ENCODE measurements at places on chromosomes 1 and 21.

DNA sequence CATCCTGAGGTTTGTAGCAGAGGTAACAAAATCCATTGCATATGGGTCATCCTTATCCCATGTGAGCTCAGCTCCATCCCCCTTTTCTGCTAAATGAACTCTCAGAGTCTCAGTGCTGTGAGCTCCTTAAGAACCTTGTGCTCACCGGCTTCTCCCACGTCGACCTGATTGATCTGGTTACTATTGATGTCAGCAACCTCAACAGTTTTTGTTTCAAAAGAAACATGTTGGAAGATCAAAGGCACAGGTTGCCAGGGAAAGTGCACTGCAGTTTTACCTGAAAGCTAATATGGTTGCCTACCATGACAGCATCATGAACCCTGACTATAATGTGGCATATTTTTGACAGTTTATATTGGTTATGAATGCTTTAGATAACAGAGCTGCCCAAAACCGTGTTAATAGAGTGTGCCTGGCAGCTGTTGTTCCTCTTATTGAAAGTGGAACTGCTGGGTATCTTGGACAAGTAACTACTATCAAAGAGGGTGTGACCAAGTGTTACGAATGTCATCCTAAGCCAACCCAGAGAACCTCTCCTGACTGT lies 131.4 kb downstream of the HS2ST1 start:
- no peak for DNase-seq

GRCh38 chr1:27634985-27635367 lies at the start of gene FGR:
TSS of gene FGR (minus strand) at chr1:27635185. CDS start at chr1:27623916, 11,269 bp downstream.
- DNase-seq, result peak; percentile 94

DNA sequence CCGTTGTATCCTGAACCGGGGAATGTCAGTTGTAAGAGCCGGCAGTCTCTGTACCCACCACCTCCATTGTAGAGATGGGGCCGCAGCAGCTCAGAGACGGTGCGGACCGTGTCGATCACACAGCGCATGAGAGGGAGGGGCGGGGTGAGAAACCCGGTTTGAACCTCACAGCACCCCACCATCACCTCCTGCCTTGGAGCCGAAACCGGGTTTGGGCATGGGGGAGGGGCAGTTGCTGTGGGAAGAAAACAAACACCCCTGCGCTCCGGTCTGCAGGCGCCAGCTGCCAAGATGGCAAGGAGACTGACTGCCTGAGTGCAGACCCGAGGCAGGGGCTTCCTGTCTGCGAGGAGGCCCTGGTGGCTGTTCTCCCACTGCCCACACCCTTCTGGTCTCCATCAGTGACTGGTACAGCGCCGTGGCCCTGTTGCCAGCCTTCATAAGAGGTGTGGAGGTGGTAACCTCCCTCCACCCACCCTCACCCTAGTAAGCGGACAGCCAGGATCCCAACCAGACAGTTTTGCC lies 69.2 kb upstream of the SSBP3 start:
- peak; percentile 80 for DNase-seq

DNA sequence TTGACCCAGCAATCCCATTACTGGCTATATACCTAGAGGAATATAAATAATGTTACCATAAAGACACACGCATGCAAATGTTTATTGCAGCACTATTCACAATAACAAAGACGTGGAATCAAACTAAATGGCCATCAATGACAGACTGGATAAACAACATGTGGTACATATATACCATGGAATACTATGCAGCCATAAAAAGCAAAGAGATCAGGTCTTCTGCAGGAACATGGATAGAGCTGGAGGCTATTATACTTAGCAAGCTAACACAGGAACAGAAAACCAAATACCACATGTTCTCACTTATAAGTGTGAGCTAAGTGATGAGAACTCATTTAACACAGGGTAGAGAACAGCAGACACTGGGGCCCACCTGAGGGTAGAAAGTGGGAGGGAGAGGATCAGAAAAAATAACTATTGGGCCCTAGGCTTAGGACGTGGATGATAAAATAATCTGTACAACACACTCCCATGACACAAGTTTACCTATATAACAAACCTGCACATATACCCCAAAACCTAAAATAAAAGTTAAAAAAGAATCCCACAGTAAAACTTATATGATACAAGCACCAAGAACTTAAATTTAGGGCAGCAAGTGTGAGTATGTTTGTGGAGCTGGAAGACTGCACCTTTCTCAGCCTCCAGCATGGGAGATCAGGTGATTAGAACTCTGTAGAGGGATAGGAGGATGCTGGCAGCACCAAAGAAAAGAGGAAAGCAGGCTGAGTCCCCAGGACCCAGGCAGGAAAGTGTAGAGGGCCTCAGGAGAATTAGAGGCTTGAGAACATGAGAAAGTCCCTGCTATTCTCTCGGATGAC lies 320.8 kb upstream of the USP24 start:
- DNase-seq, result no peak

DNA sequence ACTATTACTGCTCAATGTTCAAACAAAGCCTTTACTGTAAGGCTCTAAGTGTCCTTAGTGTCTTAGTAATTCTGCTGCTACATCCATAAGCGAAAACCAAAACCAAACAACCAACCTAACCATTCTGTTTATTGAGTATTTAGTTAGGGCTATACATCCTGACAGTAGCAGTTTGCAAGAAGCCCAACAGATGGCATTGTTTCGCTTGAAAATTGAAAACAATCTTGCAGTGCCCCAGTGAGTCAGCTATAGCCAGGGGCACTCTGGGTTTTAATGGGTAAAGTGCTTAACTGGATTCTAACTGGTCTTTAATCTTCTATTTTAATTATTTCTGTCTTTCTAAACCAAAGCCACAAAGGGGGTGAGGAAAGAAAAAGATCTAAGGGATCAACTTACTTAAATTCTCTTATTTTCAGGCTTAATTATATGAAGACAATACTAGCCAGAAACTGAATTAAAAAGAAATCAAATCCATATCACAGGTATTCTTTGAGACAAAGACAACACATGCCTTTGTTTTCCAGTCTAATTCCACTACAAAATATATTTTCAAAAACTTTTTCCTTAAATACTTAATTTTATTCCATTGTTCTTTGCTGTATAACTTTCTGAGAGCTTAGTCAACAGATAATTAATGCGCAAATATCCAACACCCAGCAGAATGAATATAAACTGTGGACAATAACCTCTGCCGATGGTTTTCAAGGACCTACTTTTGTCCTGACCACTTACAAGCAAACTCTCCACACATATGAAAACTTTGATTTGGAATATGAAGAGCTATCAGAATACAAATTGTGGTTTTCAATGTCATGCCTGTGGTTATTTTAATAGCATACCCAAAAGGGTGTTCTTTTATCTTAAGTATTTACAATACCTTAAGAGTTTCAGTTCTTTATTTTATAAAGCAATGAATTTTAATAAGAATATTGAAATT lies 15.2 kb downstream of the POGZ start:
- DNase-seq, result no peak

DNA sequence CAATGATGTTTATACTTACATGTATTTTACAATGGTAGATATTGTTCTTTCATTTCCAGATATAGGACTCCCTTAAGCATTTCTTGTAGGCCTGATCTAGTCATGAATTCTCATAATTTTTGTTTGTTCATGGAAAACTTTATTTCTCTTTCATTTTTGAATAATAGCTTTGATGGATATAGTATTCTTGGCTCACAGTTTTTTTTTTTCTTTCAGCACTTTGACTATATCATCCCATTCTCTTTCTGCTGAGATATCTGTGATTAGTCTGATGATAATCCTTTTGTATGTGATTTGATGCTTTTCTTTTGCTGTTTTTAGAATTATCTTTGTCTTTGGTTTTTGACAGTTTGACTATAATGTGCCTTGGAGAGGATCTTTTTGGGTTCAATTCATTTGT lies 24.1 kb upstream of the CHODL start:
- no peak for DNase-seq

DNA sequence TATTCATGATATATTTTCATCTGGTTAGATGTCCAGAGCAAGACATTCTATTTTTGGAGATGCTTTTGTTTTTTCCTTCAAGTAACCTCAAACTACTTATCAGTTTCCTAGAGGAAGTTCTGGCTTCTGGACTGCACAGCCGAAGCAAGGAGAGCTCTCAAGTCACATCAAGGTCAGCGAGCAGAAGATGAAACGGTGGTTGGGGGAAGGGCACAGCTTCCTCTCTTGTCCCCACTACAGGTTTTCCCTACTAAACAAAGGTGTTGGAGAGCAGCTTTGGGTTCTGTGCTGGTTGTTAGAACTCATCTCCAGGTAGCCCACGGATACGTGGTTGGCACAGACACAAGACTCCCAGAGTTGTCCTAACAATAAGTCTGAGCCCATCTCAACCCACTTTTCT lies 5.1 kb upstream of the PLEKHO1 start:
- no peak for DNase-seq

DNA sequence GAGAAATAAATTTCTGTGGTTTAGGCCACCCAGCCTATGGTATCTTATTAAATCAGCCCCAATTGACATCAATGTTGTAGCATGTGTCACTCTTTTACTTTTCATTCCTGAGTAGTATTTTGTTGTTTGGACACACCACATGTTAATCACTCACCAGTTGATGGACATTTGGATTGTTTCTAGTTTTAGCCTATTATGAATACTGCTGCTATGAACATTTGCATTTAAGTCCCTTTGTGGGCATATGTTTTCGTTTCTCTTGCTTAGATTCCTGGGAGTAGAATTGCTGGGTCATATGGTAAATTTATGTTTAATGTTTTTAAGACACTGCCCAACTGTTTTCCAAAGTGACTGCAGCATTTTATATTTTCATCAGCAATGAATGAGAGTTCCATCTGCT lies 50.2 kb upstream of the NUF2 start:
- DNase-seq, result no peak

GRCh38 chr1:24541711-24542346 lies 14.1 kb upstream of the NCMAP start:
- DNase-seq, result no peak

DNA sequence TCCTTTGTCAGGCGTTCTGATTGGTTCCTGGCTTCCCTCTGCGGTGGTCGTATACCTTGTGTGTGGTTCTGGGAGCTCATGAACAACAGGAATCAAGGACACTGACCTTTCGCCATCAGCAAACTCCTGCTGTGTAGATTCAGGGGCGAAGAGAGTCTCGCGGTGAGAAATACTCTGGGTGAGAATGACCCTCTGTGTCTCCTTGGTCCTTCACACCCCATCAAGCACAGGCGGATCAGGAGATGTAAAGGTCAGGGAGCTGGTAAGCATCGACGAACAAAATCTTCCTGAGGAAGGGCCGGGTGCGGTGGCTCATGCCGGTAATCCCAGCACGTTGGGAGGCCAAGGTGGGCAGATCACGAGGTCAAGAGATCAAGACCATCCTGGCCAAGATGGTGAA lies 207.2 kb downstream of the KIF26B start:
- DNase-seq, result no peak

- no peak for DNase-seq
Observed at GRCh38 chr1:75338616-75339483, 204.7 kb downstream of the LHX8 start.

DNA sequence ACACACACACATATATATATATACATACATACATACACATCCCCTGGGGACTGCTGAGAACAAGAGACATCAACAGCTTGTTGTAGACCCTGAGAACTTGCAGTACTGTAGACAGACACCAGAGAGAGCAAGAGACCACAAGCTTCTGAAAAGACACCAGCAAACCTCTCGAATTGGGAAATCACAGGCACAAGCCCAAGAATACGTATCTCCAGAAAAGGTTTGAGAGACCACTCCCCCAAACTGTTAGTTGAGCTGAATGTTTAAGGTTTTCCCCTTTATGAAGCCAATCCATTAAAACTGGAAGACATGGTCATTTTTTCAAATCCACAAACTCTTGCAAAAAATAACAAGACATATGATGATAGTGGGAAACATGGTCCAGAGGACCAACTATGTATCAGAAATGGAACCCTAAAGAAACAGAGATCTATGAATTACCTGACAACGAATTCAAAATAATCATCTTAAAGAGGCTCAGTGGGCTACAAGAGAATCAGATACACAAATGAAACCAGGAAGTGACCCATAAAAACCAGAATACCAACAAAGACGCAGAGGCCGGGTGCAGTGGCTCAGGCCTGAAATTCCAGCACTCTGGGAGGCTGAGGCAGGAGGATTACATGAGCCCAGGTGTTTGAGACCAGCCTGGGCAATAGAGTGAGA lies 45.1 kb downstream of the SLC2A1 start:
- DNase-seq, result no peak

DNA sequence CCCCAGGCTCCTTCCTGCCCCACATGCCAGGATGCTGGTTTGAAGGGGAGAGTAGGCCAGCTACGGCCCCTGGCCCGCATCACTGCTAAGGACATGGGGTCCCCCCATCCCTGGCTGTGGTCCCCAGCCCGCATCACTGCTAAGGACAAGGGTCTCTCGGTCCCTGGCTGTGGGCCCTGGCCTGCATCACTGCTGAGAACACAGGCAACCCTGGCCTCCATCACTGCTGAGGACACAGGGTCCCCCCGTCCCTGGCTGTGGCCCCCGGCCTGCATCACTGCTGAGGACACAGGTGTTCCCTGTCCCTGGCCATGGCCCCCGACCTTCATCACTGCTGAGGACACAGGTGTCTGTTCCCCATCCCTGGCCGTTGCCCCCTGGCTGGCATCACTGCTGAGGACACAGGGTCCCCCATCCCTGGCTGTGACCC lies 448 bp upstream of the OBSCN start:
- DNase-seq, result no peak

GRCh38 chr1:113138778-113139177 lies 65.8 kb downstream of the LRIG2 start:
- DNase-seq, result no peak

DNA sequence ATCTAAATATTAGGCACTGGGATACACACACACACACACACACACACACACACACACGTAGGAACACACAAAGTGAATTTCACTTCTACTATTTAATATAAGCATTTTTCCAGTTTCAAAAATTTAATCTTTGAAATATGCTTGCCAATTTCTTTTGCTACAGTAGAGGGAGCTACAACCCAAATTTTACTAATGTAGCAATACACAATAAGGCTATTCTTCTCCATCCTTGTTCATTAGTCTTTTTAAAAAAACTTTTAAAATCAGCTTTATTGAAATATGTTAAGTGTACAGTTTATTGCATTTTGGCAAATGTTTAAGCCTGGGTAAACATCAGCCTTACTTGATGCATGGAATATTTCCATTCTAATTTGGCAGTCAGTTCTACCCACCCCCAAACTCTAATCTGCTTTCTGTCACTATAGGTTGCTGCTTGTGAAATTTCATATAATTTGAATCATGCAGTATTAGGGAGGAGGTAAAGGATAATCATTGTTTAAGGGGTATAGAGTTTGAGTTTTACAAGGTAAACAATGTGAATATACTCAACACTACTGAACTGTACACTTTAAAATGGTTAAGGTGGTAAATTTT lies 93.0 kb upstream of the TENT5C start:
- no peak for DNase-seq

- no peak for DNase-seq
Observed at GRCh38 chr1:62590255-62590969, 6.9 kb upstream of the ANGPTL3 start.

- no peak for DNase-seq
Observed at GRCh38 chr1:48668339-48668738, 108.4 kb downstream of the BEND5 start.

GRCh38 chr1:25034736-25035522 lies 104.9 kb upstream of the RUNX3 start:
- no peak for DNase-seq
